Heart right ventricle (tissue), 16 donors: ENCODE measurements at places on chromosomes 3 and 15.

DNA sequence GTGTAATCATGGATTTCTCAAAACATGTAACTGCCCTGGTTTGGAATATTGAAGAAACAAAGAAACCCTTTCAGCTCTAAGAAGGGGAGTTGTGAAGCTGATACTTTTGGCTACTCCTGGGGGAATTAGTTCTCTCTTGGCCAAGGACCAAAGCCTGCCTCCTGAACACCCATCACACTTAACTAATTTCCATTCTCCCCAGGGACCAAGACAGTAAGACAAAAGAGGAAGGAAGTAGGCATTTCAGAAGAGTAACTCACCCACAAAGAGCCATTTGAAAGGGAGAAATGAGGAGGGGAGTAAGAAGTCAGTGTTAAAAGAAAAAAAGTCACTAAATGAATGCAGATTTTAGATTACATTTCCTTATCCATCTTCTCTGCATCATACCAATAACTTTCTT lies 328.0 kb upstream of the SOX2 start:
- DNase-seq: no peak

GRCh38 chr15:64333986-64334929 lies 21.7 kb downstream of the CSNK1G1 start:
- DNase-seq: no peak

DNA sequence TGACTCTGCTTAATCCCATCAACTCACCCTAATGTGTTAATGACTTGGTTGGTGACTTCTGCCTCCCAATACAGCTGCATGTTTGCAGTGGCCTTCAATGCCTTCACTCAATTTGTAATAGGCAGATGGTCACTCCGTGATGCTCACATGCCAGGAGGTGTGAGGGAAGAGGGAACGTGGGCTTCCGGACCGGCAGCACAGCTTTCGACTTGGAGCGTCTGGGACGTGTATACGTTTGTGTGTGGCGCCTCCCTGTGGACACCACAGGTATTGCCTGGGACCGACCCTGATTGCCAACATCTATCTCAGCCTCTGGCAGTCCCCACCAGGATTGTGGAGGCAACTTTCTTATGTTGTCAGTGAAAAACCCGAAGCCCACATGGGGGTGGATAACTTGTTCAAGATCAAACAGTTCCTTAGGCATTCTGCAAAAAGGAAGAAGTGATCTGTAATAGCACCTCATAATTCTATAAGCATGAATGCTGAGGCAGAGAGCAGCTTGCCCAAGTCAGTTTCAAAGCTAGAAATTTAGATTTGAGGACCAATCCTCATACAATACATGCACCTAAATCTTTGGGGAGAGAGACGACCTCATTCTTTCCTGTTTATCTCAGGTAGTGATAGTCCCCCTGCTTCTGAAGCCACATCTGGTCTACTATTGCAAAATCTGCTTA lies 16.9 kb downstream of the MRPL46 start:
- peak; percentile 60 for DNase-seq

DNA sequence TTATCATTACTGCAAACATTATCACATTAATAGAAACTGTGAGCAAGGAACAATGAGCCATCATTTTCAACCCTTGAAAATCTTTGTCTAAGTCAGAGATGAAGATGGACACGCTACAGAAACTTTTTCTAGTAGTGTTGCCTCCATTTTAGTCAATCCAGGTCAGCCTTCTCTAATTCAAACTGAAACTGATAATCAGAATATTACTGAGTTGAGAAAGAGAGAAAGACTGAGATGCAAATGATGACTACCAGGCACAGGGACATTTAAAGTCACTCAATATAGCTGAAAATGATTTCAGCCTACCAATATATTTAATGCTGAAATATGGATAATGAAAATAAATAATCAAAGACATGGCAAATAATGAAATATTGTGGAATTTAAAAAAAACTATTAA lies 261.4 kb downstream of the GBE1 start:
- no peak for DNase-seq

- DNase-seq: peak; percentile 96
Measured at GRCh38 chr3:12810013-12810780, 13.7 kb downstream of the CAND2 start.

- no peak for DNase-seq
Measured at GRCh38 chr3:127150513-127151250, 42.2 kb upstream of the PRR23E start.

- no peak for DNase-seq
Measured at GRCh38 chr15:99504071-99504822, 61.5 kb upstream of the MEF2A start.

GRCh38 chr15:35507932-35508638 lies 37.9 kb downstream of the DPH6 start:
- DNase-seq: no peak

GRCh38 chr3:67384760-67385397 lies 269.5 kb downstream of the SUCLG2 start:
- peak; percentile 17 for DNase-seq

GRCh38 chr3:86744051-86744450 lies 246.9 kb downstream of the VGLL3 start:
- DNase-seq: no peak

- no peak for DNase-seq
Measured at GRCh38 chr15:27091270-27091940, 120.4 kb downstream of the GABRG3 start.

DNA sequence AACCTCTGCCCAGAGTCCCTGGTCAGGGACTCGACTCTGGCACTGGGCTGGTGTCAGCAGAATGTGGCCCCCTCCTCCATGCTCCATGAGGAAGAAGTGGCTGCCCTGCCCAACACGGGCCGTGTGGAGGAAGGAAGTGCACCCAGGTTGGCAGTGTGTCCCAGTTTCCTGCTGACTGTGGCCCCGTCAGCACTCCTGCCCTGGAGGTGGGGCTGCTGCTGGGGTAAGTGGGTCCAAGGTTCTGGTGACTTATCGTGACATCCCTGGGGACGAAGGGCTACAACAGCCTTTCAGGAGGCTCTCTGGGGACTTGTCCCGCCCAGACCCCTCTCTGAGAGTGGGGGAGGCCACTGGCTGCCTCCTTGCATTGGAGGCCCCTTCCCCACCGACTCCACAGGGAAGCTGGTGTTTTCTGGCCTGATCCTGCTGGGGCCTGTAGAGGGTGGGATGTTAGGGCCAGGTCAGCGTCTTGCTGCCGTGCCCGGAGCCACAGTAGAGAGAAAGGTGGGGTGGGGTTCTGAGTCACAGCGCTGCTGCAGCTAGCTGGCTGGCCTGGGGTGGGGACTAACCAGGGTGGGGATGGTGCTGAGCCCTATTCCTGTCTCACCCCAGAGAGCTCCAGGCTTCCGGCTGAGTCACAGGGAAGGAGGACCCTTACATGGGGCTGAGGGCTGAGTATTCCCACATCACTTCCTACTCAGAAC lies 10.5 kb downstream of the SEMA4B start:
- DNase-seq: no peak

DNA sequence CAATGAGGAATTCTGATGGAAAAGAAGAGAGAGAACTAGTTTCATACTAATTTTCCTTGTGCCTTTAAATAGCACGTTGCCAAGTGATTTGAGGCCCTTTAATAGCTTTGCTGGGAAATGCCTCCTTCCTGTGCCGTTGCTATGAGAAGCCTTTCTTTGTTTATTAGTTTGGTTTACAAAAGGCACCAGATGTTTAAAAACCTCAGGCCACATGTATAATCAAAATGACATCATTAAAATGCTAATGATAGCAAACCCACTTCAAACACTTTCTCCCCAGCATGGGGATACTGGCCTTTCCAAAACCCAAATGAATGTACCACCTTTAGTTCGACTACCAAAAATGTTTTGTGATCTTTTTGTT lies 50.0 kb upstream of the TBC1D23 start:
- DNase-seq: no peak

DNA sequence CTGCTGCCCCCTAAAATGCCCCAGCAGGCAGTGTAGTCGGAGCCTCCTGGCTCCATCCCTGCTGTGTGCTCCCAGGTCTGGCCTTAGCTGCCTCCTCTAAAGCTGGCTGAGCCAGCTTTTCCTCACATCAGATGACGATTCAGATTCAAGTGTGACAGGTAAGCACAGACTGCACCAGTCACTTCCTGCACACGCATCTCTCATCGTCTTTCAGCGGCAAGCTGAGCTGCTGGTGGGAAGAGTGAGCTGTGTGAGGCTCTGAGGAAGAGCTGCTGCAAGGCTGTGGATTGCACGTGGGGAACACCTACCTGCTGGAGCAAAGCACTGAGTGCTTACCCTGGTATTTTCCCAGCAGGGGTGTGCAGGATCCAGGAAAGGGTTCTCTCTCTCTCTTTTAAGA lies 88.4 kb upstream of the RPL32 start:
- no peak for DNase-seq

- DNase-seq: peak; percentile 81
Measured at GRCh38 chr15:60392986-60393790, 4.6 kb downstream of the ANXA2 start.

- no peak for DNase-seq
Measured at GRCh38 chr15:31019986-31020385, 28.6 kb upstream of the MTMR10 start.

- DNase-seq: no peak
Measured at GRCh38 chr15:96321639-96322535, 8.6 kb upstream of the NR2F2 start.

DNA sequence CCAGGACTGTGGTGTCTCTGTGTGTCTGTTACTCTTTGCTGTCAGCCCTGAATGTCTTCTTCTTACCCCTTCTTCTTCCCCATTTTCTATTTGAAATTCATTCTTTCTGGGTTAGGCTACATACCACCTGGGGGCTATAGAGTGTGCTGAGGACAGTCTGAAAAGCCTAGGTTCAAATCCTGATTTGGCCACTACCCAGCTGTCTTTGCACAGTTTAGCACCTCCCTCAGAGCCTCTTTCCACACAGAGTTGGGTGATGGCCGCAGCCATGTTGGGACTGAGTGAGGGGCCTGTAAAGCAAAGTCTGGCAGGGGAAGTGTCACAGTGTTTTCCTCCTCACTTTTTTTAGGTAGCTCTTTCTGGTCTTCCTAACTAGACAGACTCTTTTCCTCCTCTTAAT lies 113.7 kb downstream of the CHCHD6 start:
- no peak for DNase-seq

- no peak for DNase-seq
Measured at GRCh38 chr3:30667280-30667651, 60.9 kb downstream of the TGFBR2 start.

DNA sequence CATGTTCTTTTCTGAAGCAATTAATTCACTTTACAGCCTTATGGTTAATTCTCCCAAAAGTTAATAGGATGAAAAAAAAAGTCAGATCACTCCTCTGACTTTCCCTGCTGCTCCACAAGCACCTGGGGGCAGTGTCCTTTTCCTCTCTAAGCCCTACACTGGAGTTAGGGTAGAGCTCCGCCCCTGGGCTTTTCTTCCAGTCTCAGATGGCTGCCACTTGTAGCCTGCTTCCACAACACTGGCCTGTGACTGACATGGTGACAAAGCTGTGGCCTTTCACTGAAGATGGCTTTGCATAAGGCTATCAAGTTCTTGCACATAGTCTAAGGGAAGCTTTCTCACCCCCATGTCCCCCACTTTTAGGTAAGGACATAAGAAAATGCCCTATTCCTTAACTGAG lies 1.3 kb upstream of the MON1A start:
- no peak for DNase-seq

- DNase-seq: no peak
Measured at GRCh38 chr3:149010966-149011365, 19.6 kb downstream of the GYG1 start.

- peak; percentile 42 for DNase-seq
Measured at GRCh38 chr15:90664650-90665287, 52.4 kb upstream of the BLM start.

GRCh38 chr3:190591080-190591479 lies 77.2 kb downstream of the IL1RAP start:
- no peak for DNase-seq

DNA sequence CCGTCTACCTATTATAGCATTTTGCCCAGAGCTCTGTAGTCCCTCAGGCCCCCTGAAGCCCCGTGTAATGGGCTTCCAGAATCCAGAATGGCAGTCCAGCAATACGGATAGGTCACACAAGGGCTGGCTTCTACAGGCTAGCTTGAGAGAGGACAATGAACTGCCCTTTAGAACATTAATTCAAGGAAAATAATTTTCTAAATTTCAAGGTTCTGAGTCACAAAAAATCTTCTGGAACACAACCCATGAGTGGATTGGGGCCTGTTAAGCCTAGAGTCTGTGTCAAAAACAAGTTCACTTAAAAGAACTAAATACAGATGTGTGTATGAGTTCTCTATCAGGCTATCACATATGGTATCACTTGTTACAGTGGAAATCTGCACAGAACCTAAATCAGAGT lies 28.8 kb downstream of the DCP1A start:
- no peak for DNase-seq

DNA sequence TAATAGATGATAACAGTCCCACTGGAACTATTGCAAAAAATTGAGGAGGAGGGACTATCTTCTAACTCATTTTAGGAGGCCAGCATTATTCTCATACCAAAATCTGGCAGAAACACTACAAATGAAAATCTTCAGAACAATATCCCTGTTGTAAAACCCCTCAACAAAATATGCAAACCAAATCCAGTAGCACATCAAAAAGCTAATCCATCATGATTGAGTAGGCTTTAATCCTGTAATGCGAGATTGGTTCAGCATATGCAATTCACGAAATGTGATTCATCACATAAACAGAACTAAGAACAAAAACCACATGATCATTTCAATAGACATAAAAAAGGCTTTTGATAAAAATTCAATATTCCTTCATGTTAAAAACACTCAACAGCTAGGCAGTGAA lies 23.9 kb upstream of the PLSCR2 start:
- DNase-seq: no peak

DNA sequence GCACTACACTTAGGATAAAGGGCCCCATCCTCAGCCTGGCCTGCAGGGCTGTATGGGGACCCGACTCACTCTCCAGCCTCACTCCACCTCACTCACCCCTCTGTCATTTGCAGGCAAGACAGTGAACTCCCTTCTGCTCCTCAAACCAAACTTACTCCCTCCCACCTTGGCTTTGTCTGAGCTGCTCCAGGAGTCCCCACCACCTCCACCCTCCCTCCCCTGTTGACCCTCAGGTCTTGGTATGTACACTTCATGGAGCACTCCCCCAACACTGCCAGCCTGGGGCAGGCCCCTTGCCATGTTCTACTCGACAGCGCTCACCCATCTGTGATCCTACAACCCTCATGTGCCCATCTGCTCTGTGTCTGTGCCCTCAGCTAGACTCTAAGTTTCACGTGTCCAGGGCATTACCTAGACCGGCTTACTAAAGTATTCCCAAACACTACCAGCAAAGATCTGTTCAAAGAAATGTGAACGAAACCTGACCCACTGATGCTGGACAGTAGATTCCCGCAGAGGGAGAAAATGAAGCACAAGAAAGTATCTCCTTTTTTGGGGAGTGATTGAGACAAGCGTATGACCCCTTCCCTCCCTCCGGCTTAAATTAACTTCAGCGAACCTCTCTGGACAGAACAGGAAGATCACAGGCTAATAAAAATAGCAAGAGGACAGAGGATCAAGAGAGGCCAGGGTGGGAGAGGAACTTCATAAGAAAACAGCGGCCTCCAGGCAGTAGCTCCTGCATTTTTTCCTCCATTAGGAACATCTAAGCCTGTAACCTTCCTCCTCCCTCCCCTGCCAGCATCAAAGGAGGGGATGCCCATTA lies 113.2 kb downstream of the RFTN1 start:
- DNase-seq: no peak

GRCh38 chr15:101615986-101616848 lies 36.0 kb downstream of the TM2D3 start:
- DNase-seq: peak; percentile 58

GRCh38 chr3:13352621-13353131 lies 67.4 kb downstream of the NUP210 start:
- DNase-seq: no peak
